ENCODE measurements at places on chromosomes 6 and 20.

- DNase-seq: no peak
These were observed 309.8 kb downstream of the CDC5L start for GRCh38 chr6:44697327-44697726.

DNA sequence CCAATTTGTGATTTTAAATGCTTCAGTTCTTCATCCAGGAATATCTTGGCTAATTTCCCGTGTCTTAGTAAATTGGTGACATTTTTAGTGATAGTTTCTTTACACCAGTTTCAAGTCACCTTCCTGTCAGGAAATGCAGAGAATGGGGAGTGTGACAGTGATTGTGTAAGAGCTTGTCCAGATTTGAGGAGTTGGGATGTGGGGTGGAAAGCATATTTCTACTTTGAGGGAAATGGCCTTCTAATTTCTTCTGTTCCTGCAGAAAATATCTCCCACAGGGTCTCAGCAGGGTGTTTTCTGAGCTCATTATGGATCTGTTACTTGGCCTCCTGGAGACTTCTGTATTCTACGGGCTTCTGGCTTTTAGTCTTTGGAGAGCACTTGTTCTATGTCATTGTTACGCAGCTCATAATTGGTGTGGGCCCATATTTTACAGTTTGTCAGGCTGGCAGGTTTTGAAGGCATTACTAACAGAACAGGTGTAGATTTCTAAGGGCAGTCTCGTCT lies 65.6 kb downstream of the TMEM200A start:
- no peak for DNase-seq

DNA sequence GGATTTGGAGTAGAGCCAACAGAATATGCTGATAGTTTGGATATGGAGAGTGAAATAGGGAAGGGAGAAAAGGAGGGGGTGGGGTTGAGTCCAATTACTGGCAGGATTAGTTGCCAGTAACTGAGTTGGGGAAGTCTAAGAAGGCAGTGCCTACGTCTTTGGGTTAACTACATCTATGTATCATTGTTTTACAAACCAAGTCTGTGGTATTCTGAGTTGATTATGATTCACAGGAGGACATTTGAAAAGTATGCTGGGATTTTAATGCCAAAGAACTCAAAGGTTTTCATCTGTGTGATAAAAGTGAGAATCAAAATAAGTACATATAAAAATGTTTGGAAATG lies 14.7 kb downstream of the DSE start:
- no peak for DNase-seq

DNA sequence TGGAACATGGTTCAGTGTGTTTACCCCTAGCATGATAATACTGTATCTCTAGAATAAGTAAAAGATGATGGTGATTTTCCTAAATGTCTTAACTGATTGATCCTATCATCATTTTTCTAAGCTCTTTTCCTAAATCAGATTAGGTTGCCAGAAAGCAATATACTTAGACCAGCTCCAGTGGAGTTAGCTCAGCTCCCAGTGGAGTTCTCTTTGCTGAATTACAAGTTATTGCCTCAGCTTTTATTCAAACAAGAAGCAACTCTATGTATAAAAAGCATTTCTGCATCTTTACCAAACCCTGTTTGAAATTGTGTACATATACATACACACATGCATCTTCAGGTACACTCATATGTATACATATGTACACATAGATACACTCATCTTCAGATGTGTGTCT lies 44.9 kb downstream of the SNX9 start:
- no peak for DNase-seq

- no peak for DNase-seq
These were observed 21.0 kb upstream of the PNISR start for GRCh38 chr6:99446076-99446475.

GRCh38 chr6:19157486-19157885 lies 679.7 kb upstream of the ID4 start:
- no peak for DNase-seq

Data from T-helper 9 cell (primary cell).